ENCODE measurements at places on chromosomes 3 and 15. TPM values are rescaled to one million over a fixed set of nuclear protein-coding genes. Genes with fewer than 3 reads are reported as not detected.

GRCh38 chr3:157242836-157243235 is 82.9 kb upstream of the CCNL1 start:
- H3K27ac ChIP-seq: no peak overlapping the region
- no peaks in the 10 kb centered on the region for H3K36me3 ChIP-seq
- H3K4me1 ChIP-seq: no peaks in the 10 kb centered on the region
- H3K27me3 ChIP-seq: no peaks in the 10 kb centered on the region
- H3K4me3 ChIP-seq: no peak overlapping the region

- peaks cover 11% of the 10 kb centered on the region for H3K4me1 ChIP-seq
- H3K36me3 ChIP-seq: no peaks in the 10 kb centered on the region
- no peak overlapping the region for H3K27ac ChIP-seq
- H3K4me3 ChIP-seq: no peak overlapping the region
These were observed 101.8 kb upstream of the RBMS3 start for GRCh38 chr3:29178809-29179793.

Gene TERC
- total RNA-seq: 19.0 TPM

- DNase-seq: no peak
- 0 out of 2 replicates have a peak, but pooled peaks cover 4% of the 10 kb centered on the region for H3K4me1 ChIP-seq
- no peaks in the 10 kb centered on the region for H3K27me3 ChIP-seq
These were observed 392.8 kb downstream of the TIGIT start for GRCh38 chr3:114686621-114687020.

DNA sequence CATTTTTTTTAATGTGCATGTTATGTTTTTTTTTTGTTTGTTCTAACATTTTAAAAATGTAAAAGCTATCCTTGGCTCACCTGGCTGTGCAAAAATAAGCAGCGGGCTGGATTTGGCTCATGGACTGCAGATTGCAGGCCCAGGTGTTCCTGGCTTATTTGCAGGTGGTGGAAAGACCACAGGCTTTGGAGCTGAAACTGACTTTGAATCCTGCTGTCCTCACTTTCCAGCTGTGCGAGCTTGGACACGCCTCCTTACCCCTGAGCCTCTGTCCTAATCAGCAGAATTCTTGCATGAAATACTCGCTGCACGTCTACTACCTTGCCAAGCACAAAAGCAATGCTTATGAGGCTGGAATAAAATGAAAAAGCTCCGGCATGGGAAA is 188.7 kb upstream of the TPM1 start:
- DNase-seq: no peak
- no peak overlapping the region for H3K4me3 ChIP-seq
- H3K36me3 ChIP-seq: no peaks in the 10 kb centered on the region
- H3K27ac ChIP-seq: no peak overlapping the region
